ENCODE measurements at places on chromosomes 6 and 20.

- DNase-seq, result no peak
Observed at GRCh38 chr6:142908235-142908634, 36.7 kb downstream of the HIVEP2 start.

DNA sequence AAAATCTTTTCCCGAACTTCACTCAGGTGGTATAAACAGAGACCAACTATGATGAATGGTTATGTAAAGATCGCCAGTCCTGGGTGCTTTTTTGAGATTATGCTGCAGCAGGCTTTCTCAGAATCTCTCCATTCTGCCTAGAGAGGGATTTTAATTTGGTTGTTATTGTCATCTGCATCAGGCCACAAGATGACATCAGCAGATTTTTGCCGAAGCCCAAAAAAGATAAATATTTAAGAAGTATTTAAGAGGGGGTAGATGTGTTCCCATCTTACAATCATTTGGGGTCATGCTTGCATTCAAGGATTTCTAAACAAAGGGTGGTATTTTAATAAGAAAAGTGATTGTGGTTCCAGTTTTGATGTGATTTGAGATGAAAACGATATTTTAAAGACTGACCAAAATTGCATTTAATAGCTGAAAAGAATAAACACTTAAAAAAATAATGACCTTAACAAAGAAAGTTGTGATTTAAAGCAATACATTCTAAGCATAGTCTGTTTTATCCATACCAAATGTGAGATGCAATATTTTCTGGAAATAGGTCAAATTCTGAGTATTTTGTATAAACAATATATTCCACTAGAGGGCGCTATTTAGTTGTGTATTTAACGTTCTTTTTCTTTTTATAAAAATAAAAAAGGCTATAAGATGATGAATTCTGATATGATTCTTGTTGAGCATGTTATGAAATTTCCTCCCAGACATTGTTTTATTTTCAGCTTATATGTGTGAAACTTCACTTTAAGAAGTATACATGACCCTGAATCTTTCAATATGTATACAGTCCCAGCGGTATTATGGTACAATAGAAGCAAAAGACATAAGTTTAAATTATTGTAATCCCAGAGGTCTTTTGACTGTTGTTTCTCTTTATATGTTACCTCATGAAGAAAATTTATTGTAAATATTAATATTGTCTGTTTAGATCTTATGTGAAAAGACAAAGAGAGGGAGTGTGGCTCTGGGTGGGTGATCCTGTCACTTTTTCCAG lies 51.0 kb upstream of the ZFP64 start:
- peak; percentile 76 for DNase-seq

DNA sequence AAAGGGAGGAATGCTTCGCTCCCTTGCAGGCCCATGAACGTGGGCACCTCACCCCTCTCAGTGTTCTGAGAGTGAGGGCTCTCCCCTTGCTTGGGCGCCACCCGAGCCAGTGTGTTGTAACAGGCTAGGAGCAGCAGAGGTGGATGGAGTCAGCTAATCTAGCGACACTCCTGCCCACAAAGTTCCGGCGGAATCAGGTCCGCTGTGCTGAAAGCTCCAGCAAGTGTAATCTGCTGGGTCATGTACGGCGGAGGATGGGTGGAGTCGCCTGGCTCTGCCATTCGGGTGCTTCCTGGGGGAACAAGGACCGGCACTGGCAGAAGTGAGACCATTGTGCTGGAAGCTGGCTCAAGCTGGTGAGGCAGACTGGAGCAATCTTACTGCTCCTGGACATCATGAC lies 1310.1 kb downstream of the EPHA7 start:
- DNase-seq, result no peak

- DNase-seq, result no peak
Observed at GRCh38 chr20:18956890-18957289, 143.3 kb downstream of the SCP2D1 start.

GRCh38 chr20:62918147-62918546 lies 8.2 kb downstream of the DIDO1 start:
- no peak for DNase-seq

- no peak for DNase-seq
Observed at GRCh38 chr6:131130554-131130940, 4.7 kb upstream of the AKAP7 start.

GRCh38 chr6:16471222-16471909 lies 233.0 kb downstream of the GMPR start:
- DNase-seq, result peak; percentile 70

GRCh38 chr6:108476376-108476775 lies 84.3 kb upstream of the FOXO3 start:
- DNase-seq, result no peak

GRCh38 chr6:143701349-143702234 lies 23.8 kb downstream of the PHACTR2 start:
- no peak for DNase-seq

DNA sequence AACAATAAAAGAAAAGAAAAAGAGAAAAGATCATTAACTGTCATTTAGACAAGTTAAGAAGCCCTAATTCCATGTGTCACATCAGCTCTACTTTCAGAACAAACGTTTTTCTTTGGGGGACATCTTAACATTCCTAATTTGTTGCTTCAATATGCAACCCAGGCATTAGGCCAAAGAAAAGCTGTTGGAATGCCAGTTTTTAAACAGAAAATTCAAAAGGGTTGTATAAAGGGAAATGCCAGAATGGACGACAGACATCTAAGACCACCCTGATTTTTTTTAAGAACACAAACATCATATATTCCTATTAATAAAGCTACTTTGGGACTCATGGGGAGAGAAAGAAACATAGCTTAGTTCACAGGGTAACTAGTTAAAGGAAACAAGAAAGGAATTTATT lies 315.0 kb downstream of the GMDS start:
- DNase-seq, result no peak

DNA sequence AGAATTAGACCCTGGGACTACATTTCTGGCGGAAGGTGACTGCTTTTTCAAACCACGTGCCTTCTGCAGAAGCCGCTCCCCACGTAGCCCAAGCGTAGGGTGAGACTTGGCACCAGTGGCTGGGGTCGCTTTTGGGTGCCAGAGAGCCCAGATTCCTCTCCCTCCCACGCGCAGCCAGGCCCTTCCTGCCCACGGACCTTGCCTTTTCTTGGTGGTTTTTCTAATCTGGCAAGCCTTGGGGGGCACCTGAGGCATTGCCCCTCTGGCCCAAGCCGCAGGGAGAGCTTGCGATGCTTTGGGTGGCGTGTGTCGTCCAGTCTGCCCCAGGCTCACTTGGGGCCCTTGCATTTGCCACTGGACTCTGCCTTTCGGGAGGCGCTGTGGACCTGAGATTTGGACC lies 3.3 kb downstream of the SLCO4A1 start:
- no peak for DNase-seq

GRCh38 chr20:47205577-47206123 lies 150.8 kb downstream of the ZMYND8 start:
- DNase-seq, result peak; percentile 51

DNA sequence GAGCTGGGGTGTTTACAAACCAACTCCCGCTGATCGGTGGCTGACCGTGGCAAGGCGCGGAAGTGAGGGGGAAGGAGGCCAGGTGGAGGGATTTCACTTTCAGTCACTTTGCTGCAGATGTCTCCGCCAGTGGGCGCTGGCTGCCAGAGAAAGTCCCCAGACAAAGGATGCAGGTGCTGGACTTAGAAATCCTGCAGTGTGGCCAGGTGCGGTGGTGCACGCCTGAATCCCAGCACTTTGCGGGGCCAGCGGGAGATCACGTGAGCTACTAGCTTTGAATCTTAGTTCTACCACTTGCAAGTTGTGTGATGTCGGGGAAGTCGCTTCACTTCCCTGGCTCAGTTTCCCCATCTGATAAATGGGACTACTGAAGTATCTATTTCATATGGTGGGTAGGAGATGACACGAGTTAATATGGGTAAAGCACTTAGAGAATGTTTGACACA lies 180.4 kb downstream of the ZNF217 start:
- peak; percentile 63 for DNase-seq

DNA sequence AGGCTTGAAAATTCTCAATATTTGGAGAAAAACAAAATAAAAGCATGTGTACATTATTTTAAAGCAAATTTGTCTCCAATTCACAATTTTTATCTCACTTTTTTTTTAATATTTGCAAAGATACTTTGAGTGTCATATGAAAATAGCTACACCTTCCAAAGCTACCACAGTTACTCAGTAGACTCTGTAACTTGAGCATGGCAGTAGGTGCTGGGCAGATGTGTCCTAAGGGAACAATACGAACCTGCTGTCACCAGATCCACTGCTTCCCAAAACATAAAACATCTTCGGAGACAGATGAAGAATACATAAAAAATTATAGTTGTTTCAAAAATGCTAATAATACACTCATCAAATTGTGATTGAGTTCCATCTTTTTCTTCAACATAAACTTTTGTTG lies 10.6 kb downstream of the WDR27 start:
- DNase-seq, result no peak

DNA sequence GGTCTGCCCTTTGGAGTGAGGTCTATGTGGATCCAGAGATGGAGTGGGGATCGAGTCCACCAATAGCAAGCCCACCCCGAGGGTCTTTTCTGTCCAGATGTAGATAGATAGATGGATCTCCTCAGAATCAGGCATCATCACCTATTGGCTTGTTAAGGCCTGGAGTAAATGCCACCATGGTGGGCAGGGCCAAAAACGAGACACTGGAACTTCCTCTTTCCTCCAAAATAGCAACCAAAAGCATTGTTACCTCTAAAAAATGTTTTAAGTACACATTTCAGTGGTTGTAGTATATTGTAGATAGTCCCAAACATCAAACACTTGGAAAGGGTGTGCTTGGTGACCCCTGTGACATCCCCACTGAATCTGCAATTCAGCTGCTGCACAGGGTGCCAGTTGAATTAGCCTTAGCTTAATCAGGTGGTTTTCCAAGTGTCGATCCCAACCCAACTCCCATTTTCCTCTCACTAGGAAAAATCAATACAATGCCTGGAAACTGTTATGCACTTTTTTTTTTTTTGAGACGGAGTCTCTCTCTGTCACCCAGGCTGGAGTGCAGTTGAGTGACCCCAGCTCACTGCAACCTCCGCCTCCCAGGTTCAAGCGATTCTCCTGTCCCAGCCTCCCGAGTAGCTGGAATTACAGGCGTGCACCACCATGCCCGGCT lies 35.0 kb upstream of the NELFCD start:
- DNase-seq, result no peak

- peak; percentile 35 for DNase-seq
Observed at GRCh38 chr6:89745096-89745495, 74.5 kb downstream of the MDN1 start.

DNA sequence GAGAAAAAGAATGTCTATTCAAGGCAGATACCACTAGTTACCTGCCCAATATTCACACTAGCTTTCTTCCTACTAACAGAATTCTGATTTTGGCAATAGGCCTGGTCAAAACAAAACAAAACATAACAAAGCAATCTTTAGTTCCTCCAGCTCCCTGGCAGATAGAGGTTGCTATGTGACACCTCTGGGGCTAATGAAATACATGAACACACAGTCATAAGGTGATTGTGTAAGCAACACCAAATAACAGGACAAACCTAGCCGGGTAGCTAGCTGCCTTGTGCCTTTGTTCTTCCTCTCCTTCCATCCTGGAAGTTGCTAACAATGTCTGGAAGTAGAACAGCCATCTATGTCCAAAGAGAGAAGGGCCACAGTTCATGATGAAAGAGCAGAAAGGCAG lies 6.0 kb upstream of the HMGN3 start:
- DNase-seq, result peak; percentile 89

DNA sequence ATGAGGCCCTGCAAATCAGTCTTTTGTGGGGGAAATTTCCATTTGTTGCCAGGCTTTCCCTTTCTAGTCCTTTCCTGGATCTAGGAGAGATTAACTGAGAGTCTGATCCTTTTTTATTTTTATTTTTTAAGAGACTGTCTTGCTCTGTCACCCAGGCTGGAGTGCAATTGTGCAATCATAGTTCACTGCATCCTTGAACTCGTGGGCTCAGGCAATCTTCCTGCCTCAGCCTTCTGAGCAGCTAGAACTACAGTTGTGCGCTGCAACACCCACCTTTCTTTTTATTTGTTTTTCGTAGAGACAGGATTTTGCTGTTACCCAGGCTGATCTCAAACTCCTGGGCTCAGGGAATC lies 22.9 kb downstream of the OR2B2 start:
- DNase-seq, result no peak

DNA sequence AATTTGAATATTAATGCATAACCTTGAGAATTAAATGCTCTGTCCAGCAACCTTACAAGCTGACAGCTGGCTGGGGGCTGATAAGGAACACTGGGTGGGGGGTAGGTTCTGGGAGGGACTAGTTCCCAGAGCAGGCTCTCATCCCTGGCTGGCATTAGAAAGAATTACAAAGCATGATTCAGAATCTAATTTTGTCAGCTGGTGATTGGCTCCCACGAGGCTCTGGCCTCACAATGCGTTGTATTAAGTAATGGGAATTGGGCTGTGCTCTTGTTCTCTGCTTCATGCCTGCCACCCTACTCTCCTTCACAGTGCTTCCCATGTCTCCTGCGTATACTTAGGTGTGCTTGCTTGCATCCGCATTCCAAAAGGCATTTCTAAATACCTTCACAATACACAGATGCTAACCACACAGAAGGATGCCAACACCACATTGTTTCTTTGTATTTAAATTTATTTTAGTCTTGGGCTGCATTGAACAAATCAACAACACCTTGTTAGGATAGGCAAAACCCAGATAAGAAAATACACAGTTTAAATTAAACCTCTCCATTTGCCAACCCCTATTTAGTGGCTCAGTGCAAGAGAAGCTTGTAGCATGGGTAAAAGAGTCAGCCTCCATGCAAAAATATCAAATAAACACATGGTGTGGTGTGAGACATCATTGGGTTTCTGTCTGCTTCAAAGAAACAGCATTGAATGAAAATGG lies 434.5 kb upstream of the JAG1 start:
- no peak for DNase-seq

DNA sequence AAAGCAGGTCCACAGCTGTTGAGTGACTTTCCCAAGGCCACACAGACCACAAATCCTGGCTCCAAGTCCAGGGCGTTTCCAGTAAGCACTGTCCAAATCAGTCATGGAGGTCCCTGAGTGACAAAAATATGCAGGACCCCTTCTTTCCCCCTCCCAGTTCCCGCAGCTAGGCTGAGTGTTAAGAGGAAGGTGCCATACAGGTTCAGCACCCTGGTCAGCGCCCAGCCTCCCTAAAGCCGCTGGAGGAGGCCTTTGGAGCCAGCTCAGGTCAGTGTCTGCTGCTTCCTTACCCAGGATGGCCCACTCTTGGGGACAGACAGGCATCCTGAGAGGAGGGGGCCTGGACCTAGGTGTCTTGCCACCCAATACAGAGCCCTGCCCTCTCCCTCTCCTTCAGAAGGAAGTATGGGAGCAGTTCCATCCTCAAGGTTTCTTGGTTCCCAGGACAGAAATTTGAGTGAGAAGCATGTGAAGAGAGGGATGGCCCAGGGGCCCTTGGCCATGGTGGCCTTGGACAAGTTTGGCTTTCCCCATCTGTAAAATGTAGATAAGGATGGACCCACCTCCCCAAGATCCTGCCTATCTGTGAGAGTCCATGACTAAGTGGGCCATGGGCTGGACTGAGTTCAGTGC lies 13.2 kb downstream of the TMEM74B start:
- peak; percentile 24 for DNase-seq

DNA sequence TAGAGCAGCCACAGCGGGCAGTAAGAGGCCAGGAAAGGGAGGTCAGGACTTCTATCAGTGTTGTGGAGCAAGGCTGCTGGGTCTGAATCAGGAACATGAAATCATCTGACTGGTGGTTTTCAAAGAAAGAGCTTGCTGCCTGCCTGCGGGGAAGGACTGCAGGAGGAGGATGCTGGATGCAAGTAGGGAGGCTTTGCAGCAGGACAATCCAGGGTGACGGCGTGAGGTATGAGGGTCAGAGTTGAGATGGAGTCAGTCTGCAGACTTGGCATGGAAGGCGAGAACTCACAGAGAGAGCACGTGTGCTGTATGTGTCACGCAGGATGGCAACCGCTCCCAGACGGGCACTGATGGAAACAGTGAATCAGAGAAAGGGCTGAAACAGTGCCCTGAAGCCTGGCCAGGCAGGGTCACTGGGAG lies 59.2 kb upstream of the CD93 start:
- peak; percentile 55 for DNase-seq
